ENCODE measurements at places on chromosomes 3 and 15. TPM values are rescaled to one million over a fixed set of nuclear protein-coding genes. Genes with fewer than 3 reads are reported as not detected.

OCA2 gene
- total RNA-seq: not detected

ADGRG7 gene
- total RNA-seq: not detected

HYAL3 gene
- total RNA-seq: 15.1 TPM

DPPA2 gene
- not detected for total RNA-seq

CLDN1 gene
- total RNA-seq: 11.3 TPM

ATP13A4 gene
- total RNA-seq: 0.07 TPM

SPSB4 gene
- total RNA-seq: not detected
